ENCODE measurements at places on chromosomes 3 and 15.

DNA sequence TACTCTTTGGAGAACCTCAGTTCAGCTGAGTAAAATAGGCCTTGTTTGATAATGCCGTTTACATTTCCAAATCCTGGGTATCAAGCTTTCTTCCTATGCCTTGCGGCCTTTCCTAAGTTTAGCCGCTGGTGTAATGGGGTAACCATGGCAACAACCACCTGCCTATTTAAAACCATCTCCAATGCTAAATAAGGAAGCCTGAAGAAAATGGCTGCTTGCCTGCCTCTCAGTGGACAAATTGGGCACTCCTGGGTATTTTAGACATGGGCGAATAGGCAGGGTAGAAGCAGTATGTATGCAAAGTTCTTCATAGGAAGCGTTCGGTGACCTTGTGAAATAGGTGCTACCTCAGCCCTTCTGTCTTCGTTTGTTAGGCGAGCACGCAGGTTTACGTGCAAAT lies 122.7 kb downstream of the DGKG start:
- no peak for DNase-seq

DNA sequence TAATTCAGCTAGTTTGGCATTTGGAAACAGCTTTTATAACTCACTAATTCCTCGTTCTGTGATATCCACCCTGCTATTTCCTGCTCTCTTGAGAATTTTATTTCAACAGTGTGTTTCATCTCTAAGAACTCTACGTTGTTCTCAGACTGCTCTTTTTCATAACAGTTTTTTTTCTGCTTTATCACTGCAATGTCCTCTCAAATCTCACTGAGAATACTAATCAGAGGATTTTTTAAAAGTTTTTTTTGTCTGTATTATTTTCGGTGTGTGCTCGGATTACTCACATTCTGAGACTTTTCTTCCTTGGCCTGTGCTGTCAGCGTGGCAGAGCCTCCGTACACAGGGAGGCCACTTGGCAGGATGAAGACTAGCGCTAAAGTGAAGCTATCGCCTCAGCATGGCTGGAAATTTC lies 59.4 kb upstream of the NEO1 start:
- DNase-seq = no peak

DNA sequence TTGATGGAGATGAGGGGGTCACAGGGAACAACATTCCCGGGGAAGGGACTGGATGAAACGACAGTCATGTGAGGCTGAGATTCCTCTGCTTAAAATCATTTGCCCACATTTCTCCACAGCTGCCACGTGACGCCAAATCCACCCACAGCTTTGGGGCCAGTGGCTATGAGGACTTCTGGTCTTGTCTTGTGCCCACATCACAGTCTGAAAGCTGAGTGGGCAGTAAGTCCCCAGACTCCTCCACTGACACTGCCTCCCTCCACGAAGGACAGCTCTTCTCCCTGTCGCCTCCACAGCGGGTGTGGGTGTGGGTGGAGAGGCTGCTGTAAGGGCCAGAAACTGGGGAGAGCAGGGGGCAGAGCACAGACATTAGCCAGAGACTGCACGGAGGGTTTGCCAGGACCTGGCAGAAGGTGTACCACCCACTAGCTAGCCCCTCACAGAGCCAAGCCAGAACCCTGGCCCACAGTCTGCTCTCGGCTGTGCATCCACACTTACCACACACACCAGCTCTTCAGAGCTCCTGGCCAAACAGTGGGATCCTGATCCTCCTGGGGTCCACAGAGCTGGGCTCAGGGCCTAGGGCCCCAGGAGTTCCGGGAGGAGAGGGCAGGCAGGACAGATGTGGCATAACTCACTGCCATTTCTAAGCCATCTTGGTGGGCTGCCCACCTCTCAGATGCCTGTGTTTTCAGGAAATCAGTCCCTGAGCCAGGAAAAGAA lies 24.2 kb downstream of the RAB6B start:
- no peak for DNase-seq

GRCh38 chr3:82080792-82081191 lies 319.3 kb upstream of the GBE1 start:
- DNase-seq = no peak

GRCh38 chr3:186411994-186412393 lies 50.0 kb upstream of the DGKG start:
- DNase-seq = no peak

DNA sequence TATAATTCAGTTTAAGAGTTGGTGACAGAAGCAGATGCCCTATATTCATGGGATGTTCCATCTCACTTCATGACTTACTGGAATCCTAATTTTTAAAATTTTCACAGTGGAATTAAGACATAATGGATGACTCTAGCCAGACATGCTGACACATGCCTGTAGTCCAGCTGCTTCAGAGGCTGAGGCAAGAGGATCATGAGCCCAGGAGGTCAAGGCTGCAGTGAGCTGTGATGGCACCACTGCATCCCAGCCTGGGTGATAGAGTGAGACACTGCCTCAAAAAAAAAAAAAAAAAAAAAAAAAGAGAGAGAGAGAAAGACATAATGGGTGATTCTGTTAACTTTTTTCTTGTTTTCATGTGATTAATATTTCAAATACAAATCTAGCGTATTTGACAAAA lies 123.6 kb downstream of the KLHL25 start:
- no peak for DNase-seq

GRCh38 chr3:62559831-62560445 lies 186.6 kb upstream of the FEZF2 start:
- no peak for DNase-seq

DNA sequence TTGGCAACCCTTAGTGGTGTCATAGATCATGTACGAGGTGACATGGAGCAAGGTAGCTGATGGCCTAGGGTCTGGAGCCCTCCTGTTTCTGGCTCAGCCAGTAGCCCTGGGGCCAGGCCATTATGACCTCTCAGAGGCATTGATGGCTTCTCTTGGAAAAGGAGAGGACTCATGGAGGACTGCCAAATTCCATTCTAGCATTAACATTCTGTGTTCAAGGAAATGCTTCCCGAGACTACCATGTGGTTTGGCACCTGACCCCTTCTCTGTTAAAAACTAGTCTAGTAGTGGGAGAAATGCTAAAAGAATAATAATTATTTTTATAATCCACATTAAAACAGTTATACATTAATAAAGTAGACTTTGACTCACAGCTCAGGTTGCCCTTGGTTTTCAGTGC lies 40.2 kb upstream of the ADAMTSL3 start:
- DNase-seq = no peak

- no peak for DNase-seq
Observed at GRCh38 chr3:99066863-99067262, 165.4 kb upstream of the DCBLD2 start.

GRCh38 chr3:50587806-50588758 lies 18.8 kb downstream of the HEMK1 start:
- no peak for DNase-seq

DNA sequence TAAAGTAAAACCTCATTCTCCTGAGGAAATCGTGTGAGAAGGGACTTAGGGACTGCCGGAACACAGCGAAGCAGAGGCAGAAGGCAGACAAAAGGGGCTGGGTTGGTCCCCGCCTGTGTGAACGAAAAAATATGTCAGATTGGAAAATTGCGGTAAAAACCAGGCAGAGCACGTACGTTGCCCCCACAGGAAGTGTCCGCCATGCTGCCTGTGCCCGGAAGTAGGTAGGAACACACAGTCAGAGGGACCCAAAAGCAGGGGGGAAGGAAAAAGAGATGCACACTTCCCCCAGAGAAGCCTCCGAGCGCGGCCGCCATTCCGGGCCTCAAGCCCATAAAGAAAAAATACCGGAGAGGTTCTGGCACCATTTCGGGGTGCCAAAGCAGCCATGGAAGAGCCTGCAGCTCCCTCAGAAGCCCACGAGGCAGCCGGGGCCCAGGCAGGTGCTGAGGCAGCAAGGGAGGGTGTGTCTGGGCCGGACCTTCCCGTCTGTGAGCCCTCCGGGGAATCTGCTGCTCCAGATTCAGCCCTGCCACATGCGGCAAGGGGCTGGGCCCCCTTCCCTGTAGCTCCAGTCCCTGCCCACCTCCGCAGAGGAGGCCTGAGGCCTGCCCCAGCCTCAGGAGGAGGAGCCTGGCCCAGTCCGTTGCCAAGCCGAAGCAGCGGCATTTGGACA lies at the start of gene MKRN3:
MKRN3 (plus strand) TSS at position 280 of the 676 bp plus-strand sequence; CDS start at position 389, 109 bp downstream.
- DNase-seq = no peak

GRCh38 chr15:96354731-96355567 lies 24.4 kb downstream of the NR2F2 start:
- DNase-seq = no peak

DNA sequence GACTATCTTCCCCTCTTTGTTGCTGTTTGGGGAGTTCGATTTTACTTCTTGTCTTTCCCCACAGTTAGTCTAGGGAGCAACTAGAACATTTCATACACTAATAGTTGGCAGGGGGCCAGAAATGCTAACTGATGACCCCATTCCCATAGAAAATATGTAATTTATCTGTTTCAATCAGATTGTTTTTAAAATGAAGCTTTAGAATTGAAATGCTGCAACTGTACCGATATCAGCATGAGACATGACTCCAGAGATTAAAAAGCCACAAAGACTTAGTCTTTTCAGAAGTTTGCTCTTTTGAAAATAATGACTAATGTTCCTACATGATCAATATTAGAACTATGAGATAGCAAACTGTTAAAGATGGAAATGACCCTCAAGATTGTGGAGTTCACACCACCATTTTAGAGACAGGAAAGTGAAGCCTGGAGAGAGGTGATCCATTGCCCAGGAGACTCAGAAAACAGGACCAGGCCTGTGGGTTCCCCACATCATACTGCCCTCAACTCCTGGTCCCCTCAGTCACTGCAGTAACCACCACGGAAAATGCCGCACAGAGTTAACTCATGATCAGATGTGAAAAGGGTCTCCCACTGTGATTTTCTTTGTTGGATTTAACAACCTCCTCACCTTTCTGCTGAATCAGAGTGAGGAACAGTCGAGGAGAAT lies 130.3 kb downstream of the CHDH start:
- DNase-seq = no peak

DNA sequence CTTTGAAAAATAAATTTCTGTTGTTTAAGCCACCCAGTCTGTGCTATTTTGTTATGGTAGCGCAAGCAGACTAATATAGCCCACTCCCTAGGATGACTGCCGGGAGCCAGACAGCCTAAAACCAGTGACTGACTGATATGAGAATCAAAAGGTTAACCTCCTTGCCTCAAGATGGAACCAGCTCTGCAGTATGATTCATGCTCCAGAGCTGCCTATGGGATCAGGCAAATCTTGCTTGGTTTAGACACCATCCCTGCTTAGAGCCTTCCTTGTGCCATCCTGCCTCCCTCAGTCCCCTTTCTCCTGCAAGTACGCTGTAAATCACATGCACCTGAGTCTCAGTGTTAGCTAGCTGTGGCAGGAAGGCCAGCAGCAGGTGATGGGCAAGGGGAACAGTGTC lies 39.3 kb downstream of the TRANK1 start:
- no peak for DNase-seq

DNA sequence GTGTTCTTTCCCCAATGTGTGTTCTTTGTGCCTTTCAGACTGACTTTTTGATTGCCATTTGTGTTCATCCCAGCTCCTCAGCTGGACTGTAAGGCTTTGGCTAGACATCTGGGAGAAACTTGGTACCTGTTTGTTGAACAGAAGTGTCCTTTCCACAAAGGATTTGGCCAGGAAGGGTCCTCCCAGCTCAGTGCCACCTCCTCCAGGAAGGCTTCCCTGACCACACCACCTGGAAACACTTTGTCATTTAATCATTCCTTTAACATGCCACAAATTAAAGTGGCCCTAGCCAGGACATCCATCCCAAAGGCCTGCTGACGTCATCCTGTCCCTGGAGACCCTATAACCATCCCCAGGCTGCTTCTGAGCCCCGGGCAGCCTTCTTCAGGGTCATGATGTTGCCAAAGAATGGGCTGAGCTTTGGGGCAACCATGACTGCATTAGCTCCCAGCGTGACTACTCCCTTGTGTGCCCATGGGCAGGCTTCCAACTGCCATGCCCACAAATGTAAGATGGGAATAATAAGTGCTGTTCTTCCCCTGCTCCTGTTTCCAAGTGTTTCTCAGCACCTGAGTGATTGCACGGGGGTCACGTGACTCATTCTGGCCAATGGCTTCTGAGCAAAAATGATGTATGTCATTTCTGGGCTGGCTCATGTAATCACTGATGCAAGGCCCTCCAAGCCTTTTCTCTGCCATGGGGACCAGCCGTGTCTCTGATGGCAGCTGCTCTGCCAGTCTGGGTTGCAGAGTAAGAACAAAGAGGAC lies 112.5 kb upstream of the SMAD3 start:
- no peak for DNase-seq

GRCh38 chr3:168081171-168081771 lies 14.5 kb downstream of the GOLIM4 start:
- no peak for DNase-seq

- DNase-seq = no peak
Observed at GRCh38 chr3:66615643-66616301, 115.0 kb upstream of the LRIG1 start.

- no peak for DNase-seq
Observed at GRCh38 chr3:64224826-64225610, at the start of gene PRICKLE2. TSS of gene PRICKLE2 (minus strand) at chr3:64225466. CDS start at chr3:64198927, 26,539 bp downstream.

DNA sequence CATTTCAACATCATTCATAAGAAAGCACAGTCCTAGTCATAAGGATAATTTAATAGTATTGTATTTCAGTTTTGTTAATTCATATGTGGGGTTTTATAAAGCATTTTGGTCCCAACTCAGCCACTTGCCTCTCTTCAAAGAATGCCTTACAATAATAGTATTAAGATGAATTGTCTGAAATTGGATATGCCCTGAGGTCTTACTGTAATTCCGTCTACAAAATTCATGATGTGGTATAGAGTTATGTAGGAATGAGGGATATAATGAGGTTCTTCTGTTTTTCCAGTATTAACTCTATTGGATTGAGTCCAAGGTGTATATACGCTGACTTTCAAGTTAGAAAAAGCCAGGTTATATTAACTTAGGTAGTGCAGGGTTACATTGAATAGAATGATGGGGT lies 177.0 kb downstream of the GOLIM4 start:
- no peak for DNase-seq

DNA sequence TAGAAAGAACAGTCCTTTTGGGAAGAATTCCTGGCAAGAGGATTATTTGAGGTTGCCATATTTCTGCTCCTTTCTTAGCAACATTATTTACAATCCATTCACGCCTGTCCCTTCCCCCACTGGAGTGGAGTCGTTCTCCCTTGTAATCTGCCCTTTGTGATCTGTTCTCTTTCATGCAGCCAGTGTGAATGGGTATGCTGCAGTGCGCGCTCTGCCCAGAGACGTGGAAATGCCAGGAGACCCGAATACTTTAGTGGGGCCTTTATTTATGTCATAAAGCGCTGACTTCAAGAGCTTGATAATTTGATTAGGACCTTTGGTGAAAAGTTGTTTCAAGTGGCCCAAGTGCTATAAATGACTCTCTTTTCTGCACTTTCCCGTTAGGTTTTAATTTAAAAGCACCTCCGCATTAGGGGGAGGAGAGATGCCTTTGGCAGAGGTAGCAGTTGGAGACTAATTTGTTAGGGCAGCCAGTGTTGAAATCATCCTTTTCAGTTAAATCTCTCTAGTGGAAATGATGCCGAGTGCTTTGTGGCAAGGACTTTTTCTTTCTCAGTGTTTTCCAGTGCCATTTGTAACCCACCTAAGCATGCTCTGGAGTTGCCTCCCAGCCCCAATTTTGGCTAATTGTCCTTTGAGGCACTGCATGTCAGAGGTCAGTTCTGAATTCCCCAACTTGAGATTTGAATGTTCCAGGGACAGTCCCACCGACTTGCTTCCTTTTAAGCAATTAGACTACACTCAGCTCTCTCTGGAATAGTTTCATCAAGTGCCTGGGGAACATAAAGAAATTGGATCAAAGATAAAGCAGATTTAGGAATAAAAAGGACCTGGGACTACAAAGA lies 52.4 kb downstream of the PSMD6 start:
- DNase-seq = no peak
